H4 (cell line): ENCODE measurements at places on chromosomes 4 and X. TPM values are rescaled to one million over a fixed set of nuclear protein-coding genes. Genes with fewer than 3 reads are reported as not detected.
A peak's percentile ranks its signal among the peaks of the same experiment; 100 is the strongest.

GRCh38 chr4:23438764-23439163 is 451.1 kb downstream of the PPARGC1A start:
- DNase-seq, result no peak

- DNase-seq, result no peak
These were observed 32.9 kb upstream of the SH3D19 start for GRCh38 chr4:151358266-151358665.

DNA sequence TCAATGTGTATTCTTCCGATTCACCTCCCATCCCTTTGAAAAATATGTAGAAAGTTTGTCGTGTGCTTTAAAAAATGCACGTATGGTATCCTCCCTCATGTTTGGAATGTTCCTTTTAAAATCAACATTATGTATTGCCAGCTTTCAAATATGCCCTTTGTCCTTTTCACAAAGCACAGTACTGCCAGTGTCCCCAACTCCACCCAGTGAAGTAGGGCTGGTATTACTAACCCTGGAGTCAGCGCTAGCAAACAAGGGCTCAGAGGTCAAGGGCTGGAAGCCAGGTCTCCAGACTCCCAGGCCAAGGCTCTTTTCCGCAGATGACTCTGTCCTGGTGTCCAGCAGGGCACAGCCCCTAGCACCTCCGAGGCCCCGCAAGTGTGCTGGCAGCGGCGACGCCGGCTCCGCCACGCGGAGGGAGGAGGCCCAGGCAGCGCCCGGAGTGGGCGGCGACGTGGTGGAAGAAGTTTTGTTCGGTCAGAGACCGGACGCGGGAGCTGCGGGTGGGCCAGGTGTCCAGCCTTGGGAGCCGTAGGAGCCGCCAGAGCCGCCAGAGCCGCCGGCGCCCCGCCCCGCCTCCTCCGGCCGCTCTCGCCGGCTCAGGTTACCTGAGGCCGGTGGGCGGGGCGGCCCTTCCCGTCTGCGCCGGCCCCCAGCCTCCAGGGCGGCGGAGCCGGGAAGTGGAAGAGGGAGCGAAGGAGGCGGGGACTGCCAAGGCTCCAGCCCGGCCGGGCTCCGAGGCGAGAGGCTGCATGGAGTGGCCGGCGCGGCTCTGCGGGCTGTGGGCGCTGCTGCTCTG is at the start of gene IL13RA1:
Gene IL13RA1, plus strand, starts transcription at position 720 of the 799 bp plus-strand sequence. Its CDS starts 33 bp downstream, at position 753.
- DNase-seq, result peak; percentile 76

Gene RASGEF1B
- 0.25 and 1.1 TPM in 2 replicates for total RNA-seq

Gene FANCB
- 6.2 and 8.3 TPM in 2 replicates for total RNA-seq

Gene AFM
- total RNA-seq, result not detected in 2 replicates
